ENCODE measurements at places on chromosomes 2 and 18.
A peak's percentile ranks its signal among the peaks of the same experiment; 100 is the strongest.

DNA sequence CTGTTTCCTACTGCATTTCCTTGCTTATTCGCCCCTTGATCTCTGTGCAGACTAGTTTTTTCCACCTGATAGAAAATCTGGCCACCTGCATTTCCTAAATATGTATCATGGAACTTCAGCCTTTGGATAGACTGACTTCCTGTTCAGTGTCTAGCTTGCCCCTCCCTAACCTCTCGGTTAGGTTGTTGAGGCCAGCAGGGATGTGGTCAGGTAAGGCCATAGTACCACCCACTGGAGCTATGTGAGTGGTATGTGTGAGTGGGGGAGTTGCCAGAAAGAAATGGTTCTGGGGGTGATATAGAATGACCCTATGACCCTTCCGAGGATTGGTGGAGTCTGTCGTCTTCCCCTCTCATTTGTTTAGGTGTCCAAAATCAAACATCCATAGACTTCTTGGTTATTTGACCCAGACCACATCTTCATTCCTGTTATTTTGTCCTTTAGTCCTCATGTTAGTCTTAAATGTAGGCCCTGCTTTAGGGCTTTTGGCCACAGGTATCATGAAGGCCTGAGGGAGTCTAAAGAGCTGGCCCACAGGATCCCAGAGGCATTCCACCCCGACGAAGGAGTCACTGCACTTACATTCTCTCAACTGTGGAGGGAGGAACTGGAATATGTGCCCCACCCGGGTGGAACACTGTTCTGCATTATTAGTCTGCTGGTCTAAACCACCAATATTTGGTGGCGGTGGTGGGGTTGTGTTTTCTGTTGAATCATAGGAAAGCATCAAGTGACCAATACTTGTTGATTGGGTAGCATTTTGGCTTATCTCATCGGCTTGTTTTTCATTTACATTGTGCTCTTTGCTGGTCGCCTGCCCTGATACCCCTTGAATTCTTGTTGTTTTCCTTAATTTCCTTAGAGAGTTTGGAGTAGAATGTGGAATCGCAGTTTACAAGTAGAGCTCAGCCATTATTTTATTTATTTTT, 21.9 kb downstream of the CAB39 start:
- DNase-seq = no peak

DNA sequence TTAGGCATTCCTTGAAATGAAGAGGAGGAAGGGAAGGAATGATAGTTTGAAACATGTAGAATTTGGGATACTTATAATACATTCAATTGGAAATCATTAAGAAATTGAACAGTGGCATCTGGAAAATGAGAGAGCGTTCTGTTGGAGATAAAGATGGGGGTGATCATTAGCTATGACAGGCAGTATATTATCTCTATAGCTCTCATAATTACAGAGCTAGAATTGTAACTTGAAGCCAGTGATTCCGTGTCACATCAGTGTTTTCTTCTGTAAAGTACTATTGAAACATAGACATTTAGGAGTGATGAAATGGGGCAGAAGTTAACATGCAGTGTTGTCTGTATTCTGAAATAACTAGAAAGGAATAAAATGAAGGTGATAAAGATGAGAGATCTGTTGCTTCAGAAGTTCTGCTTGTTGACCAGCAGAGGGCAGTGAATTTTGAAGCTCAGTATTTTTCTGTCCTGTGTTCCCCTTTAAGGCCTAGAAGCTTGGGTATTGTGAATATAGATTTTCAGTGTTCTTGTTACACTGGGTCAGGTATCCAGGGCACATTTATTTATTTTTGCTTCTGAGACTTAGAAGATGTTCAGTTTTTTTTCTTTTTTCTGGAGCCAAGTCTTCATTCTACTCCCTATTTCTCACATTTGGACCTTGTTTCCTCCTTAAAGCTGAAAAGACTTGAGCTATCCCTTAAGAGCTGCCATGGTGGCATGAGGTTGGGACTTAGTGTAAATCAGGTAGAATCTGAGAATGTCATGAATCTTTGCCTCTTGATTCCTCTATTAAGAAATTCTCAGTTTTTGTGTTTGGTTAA, 157.4 kb downstream of the TAF4B start:
- peak; percentile 28 for DNase-seq

DNA sequence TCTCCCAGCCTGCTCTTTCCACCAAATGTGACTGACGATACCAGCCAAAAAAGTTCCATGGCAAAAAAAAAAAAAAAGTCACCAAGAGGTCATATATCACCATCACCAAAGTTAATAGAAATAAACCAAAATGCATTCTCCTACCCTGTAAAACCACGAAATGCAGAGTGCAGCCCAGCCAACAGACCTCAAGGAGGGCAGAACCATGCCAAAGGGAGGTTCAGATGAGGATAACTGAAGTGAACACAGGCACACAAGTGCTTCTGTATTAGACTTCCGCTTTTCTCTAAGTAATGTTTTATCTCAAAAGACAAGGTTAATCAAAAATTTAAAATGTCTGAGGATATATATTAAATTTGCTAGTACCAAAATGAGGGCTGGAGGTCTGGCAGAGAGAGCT, 5.5 kb downstream of the SERPINE2 start:
- no peak for DNase-seq

DNA sequence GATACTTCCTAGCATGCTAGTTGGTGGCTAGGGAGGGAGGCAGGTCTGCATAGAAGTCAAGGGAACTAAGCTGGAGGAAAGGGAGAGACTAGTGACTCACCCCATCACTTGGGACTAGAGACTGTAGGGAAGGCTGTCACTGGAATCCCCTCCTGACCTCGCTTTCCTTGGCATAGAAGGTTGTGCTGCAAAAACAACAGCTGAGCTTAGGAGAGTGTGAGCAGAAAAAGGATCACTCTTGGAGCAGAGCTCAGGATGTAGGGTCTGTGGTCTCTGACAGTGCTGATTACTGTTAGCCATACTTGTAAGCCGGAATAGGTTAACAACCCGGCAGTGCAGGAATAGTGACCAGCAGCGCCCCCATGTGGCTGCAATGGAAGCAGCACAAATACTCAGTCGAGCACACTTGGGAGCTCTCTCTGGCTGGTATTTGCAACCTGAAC, 66.9 kb upstream of the SMAD2 start:
- peak; percentile 44 for DNase-seq

DNA sequence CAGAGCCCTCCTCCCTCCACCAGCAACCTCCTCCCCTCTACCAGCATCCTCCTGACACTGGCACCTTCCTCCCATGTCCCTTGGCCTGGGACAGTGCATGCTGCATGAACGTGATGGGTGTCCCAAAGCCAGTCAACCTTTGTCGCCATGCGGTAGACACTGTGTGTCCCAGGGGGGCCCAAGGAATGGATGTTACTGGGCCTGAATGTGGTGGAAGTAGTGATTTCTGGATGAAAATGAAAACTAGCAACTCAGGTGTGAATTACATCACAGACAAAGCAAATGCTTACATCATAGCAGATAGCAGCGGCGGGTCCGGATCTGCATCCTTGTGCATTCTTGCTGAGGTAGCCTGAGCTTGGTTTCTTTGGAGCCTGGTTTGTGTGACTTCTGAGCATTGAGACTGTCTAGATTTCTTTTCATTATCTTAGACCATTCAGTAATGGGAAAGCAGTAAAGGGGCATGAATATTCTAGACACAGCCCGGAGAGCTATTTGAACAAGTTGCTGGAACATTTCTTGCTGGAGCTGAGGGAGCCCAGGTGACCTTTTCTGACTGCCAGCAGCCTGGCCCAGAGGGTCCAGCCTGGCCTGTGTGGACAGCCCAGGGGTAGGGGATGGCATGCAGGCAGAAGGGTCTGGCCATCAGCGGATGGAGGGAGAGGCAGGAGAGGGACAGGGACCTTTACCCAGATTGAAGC, 100.4 kb downstream of the FAM210A start:
- DNase-seq = no peak

GRCh38 chr2:39433586-39434195, 3.4 kb downstream of the MAP4K3 start:
- no peak for DNase-seq

DNA sequence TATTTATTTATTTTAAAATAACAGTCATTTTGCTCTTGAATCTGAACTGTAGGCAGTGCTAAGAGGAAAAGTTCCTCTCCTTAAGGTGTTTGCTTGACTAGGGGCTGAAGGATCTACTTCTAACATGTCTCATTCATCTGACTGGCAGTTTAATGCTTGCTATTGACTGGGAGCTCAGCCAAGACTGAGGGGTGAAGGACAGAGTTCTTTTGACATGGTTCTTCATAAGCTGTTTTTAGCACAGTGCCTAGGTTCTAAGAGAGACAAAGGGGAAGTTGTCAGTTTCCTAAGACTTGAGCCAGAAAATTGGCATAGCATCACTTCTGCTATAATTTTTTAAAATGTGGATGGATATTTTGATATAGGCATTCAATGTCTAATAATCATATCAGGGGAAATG, 73.0 kb downstream of the COMMD1 start:
- DNase-seq = no peak

- DNase-seq = no peak
Observed at GRCh38 chr2:233973786-233974185, 56.6 kb downstream of the TRPM8 start.

DNA sequence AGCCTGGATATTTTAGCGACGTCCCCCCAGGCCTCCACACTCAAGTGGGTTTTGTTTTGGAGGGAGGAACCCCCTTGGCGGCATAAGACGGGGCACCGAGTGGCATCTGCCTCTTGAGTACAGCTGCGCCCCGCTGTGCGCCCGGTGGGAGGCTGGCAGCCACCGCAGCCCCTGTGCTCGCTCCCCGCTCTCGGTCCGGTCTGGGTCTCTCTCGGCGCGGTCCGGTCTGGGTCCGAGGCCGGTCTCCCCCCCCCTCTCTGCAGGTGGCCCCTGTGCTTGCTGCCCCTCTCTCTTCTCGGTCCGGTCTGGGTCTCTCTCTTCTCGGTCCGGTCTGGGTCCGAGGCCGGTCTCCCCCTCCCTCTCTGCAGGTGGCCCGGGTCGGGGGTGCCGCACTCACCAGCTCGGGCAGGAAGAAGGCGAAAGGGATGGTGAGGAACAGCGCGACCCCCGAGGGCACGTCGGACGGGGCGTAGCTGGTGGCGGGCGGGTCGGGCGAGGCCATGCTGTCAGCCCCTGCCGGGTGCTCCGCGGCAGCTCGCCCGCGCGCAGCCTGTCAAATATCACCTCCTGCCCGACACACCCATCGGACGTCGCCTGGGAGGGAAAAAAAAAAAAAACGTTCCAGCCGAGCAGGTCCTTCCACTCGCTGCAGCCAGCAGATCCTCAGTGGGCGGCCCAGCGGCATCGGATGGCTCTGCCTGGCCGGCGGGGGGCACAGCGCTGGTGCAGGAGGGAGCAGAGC, at the start of gene MALL:
MALL (minus strand) TSS at position 532 of the 742 bp plus-strand sequence; CDS start at position 502, 30 bp downstream.
- DNase-seq = no peak

GRCh38 chr2:200408428-200409316, 101.2 kb downstream of the KCTD18 start:
- DNase-seq = no peak

- DNase-seq = no peak
Observed at GRCh38 chr2:216920143-216920876, 60.4 kb upstream of the TNP1 start.

All from DND-41 (cell line).